ENCODE measurements at places on chromosomes 7 and 10. TPM values are rescaled to one million over a fixed set of nuclear protein-coding genes. Genes with fewer than 3 reads are reported as not detected.

CFAP46 gene
- total RNA-seq, result 1.1 TPM

FIGNL1 gene
- 16.8 TPM for total RNA-seq

DIP2C gene
- 8.2 TPM for total RNA-seq

NRP1 gene
- 84.8 TPM for total RNA-seq

PSAP gene
- total RNA-seq, result 978 TPM

CALML5 gene
- not detected for total RNA-seq

EFCAB10 gene
- total RNA-seq, result 2.6 TPM

UCN3 gene
- not detected for total RNA-seq

CLCN1 gene
- 0.06 TPM for total RNA-seq

AMZ1 gene
- not detected for total RNA-seq

ZPBP gene
- total RNA-seq, result not detected

KCNK18 gene
- not detected for total RNA-seq

NEBL gene
- 4.2 TPM for total RNA-seq

TSPAN12 gene
- 0.79 TPM for total RNA-seq

DRGX gene
- not detected for total RNA-seq

RBP4 gene
- 7.5 TPM for total RNA-seq

GFRA1 gene
- total RNA-seq, result 9.3 TPM

ITIH5 gene
- not detected for total RNA-seq

NODAL gene
- total RNA-seq, result not detected

NRG3 gene
- total RNA-seq, result not detected

SKAP2 gene
- total RNA-seq, result 19.0 TPM

FAM241B gene
- 20.5 TPM for total RNA-seq

SPOCK2 gene
- total RNA-seq, result 0.25 TPM

KMT2C gene
- 8.6 TPM for total RNA-seq

ANKRD2 gene
- total RNA-seq, result 4.4 TPM

NEUROD6 gene
- total RNA-seq, result not detected

KAZALD1 gene
- total RNA-seq, result 2.6 TPM

NPFFR1 gene
- not detected for total RNA-seq

RBM33 gene
- total RNA-seq, result 29.0 TPM

CNOT4 gene
- total RNA-seq, result 10.8 TPM

PLAC9 gene
- total RNA-seq, result 0.46 TPM

MAGI2 gene
- total RNA-seq, result 0.51 TPM

NPTX2 gene
- total RNA-seq, result 0.09 TPM

All from A549 treated with RU486 at 1 μM for 4 hours (cell line).